ENCODE measurements at places on chromosomes 6 and 20. TPM values are rescaled to one million over a fixed set of nuclear protein-coding genes. Genes with fewer than 3 reads are reported as not detected.

Gene ZSCAN23
- total RNA-seq, result 2.1 TPM

Gene SAPCD1
- 2.4 TPM for total RNA-seq

Gene MAS1L
- not detected for total RNA-seq

Gene SLC26A8
- total RNA-seq, result not detected

Gene HLA-DRB5
- not detected for total RNA-seq

Gene PSORS1C2
- total RNA-seq, result not detected

Gene TOMM6
- total RNA-seq, result 129 TPM

GRCh38 chr20:33884633-33885032 is 73.5 kb downstream of the CHMP4B start:
- no peak for DNase-seq

- DNase-seq, result no peak
These were observed 86.7 kb upstream of the STMND1 start for GRCh38 chr6:17015144-17015543.

DNA sequence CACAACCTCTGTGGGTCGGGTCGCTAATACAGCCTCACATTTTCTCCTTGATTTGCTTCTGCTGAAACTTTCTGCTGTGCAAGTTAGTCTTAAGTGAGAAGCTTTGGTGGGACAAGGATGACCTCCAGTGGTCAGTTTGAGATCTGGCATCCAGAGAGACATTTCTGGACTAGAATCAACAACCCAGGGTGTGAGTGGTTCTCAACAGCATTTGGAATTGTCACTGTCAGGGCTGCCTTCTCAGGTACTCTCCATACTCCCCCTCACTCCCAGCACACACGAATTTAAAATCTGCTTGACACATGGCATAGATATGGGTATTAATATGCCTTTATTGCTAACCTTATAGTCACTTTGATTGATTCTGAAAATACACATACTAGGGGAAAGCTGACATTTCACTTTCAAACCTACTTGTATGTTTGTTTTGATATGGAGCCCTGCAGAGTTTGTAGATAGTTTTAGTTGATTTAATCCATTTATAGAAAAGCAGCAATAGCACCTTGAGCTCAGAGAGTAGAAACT is 13.2 kb downstream of the OTOR start:
- DNase-seq, result no peak

DNA sequence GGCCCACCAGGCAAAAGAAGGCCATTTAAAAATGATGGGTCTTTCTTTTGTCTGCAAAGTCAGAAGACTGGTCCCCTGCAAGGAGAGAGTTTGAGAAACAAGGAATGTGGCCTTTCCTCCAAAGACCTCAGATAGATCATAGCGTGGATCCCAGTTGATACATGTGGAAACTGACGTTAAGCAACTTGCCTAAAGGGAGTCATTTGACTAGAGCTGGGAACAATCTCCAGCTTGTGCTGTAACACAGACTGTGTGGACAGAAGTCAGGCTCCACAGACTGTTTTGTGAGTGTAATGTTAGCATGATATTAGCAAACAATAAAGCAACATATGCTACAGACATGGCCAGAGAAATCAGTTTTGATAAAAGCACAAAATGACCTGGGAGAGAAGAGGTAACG is 140.4 kb upstream of the CITED2 start:
- DNase-seq, result no peak

DNA sequence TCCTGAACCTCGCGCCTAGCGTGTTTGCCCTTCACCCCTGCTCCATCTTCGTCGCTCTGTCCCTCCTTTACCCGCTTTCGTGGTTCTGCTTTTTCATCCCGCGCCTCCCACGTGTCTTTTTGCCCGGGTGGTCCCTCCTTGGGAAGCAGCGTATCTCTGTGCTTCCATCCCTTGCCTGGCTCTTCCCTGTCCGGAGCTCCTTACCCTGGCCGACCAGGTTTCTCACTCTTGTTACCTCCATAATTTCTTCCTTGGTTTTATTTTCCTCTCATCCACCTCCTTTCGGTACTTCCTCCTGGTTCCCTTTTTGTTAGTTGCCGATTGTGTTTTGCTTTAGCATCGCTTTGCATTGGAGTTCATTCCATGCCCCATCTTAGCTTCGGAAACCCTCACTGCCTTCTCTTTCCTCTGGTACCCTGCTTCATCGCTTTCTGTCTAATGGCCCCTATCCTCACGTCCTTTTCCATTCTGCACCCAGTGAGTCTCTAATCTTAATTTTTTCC is 735 bp downstream of the FAM135A start:
- no peak for DNase-seq

GRCh38 chr20:21862259-21862946 is 156.9 kb downstream of the PAX1 start:
- no peak for DNase-seq

DNA sequence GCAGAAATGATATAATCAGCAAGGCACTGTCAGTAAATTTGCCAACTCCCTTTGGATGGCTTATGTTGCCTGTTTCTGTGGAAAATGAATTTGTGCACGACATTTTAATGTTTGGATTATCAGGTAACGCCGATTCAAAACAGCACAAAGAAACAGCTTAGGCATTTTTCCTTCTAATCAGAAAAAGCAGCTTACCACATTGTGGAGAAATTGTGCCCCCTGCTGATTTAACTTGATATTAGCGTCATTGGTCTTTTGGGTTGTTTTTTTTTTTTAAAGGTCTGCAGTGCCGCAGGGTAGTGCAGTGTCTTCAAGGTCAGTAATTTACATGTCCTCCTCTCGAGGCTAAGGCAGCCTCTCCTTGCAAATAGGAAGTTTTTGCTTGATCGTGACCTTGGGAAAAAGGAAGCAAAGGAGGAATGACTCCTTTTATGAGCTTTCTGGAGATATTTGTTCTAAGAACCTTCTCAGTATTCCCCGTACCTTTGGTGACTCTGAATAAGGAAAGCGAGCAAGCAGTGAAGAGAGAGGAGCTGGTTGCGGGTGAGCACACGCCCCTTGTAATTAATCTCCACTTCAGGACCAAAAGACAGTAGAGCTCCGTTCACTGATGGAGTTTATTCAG is 79.1 kb downstream of the ELOVL4 start:
- DNase-seq, result no peak

- no peak for DNase-seq
These were observed 580.1 kb upstream of the BTBD3 start for GRCh38 chr20:11337361-11338130.

DNA sequence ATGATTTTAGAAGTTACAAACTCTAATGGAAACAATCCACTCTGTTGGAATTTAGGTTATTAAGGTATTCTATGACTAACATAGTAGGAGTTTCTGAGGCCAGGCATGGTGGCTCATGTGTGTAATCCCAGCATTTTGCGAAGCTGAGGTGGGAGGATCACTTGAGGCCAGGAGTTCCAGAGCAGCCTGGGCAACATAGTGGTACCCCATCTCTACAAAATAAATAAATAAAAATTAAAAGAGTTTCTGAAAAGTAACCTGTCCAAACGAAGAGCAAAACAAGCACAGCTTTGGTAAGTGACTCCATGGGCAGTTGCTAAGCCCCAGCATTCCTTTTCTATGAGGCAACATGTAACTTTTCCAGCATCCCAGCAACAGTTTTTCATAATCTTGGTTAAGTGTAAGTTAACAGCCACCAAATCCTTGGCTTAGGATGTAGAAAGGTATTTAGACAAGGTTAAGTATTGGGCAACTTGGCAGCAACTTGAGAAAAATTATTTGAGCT is 86.3 kb downstream of the SOX4 start:
- DNase-seq, result no peak

DNA sequence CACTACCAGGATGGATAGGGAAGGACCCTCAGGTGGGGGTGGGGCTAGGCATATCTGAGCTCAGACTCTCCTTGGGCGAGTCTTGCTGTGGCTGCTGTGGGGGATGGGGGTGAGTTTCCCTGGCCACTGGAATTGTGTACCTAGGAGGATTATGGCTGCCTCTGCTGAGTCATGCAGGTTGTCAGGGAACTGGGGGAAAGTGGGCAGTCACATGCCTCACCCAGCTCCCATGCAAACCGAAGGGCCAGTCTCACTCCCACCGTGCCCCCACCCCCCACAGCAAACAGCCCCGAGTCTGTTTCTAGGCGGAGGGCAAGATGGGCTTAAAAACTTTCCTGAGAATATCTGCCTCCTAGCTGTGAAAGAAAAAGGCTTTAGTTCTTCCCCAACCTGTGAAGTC is 210.3 kb upstream of the FERMT1 start:
- DNase-seq, result no peak

GRCh38 chr20:57498425-57499400 is 26.2 kb downstream of the CTCFL start:
- no peak for DNase-seq

- no peak for DNase-seq
These were observed 19.5 kb downstream of the TMEM151B start for GRCh38 chr6:44289726-44290260.

DNA sequence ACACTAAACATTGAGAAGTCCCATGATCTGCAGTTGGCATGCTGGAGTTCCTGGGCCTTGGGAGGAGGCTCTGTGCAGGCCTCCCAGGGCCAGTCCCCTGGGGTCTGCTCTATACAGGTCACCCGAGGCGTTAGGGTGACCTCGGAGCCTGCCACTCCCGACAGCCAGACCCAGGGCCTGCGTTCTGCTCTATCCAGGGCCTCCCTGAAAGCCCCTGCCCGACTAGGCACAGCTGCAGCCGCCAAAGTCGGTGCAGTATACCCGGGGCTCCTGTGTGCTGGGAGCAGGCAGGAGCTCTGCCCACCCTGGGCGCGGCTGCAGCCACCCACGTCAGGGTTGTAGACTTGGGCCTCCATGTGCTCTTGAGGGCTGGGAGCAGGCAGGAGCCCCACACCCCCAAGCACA is 6.3 kb upstream of the OR14J1 start:
- DNase-seq, result no peak

DNA sequence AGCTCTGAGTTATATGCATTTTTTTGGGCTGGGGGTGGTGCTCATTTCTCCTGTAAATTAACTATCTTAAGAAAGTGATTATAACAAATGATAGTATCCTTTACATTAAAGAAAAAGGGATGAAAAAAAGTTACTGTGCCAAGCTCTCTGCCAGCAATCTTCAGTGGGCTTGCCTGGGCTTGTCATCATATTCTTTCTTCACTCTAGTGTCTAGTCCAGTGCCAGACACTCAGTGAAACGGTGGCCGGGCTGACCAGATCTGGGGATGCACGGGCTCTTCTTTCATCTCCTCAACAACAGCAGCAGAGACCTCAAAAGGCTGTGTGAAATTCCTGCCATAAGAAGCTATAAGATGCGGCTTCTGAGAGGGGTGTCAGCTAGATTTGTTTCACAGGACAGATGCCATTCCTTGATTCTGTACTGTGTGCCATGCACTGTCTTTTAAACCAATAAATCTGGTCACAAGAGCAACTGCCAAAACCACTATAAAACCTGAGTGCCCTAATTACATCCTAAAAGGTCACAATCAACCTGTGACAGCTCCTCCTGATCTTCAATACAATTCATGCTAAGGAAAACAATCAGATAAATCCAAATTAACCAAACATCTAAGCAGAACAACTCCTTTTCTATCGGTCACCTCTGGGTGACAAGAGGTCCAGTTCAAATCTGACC is 12.1 kb downstream of the EXOC2 start:
- no peak for DNase-seq

DNA sequence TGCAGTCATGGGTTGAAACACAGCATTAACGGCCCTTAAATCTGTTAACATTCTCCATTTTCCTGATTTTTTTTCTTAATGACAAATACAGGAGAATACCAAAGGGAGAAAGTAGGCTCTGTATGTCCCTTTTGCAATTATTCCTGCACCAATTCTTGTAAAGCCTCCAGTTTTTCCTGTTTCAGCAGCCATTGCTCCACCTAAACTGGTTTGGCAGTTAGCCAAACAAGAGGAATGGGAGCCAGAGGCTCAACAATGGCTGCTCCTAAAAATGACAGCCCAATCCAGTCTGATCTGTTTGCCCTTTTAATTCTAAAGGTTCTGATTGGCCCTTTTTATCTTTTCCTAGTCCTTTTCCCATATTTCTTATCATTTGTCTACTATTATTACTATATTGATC is 284.2 kb upstream of the SGK1 start:
- no peak for DNase-seq

- no peak for DNase-seq
These were observed 80.9 kb upstream of the HTR1E start for GRCh38 chr6:86856379-86856778.

DNA sequence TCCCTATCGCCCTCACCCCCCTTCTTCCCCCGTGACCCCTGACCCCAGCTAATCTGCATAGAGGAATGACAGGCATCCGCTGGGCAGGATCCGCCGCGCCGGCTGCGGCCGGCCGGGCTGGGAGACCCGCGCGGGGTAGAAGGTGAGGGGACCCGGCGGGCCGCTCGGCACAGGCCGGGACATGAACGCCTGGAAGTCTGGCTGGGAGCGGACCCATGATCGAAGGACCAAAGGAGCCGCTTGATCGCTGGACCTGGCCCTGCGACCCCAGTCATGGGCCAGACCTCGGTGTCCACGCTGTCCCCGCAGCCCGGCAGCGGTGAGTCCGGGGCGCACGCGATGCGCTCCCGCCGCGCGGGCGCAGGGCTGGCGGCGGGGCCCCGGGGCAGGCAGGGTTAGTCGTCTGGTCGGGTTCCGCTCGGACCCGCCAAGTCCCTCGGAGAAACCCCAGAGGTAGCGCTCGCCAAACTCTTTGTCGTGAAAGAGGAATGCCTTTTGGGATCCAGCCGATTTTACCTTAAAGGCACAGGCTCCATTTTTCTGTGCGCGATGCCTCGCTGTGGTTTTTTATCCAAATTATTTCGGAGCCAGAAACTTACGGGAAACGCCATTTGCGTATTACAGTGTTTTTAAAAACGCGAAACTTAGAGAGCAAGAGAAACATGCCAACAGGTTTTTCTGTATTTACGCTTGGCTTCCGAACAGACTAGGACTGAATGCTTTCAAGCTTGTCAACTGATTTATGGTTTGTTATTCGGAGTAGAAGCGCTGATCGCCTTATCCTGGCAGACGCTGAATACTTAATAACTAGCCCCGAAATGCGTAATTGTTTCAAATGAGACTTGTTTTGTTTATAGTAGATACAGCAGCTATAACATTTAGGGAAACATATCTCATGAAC is at the start of gene PHACTR2:
Gene PHACTR2 (plus strand): TSS at position 75 of the 901 bp plus-strand sequence. CDS start 199 bp downstream, at position 274.
- DNase-seq, result peak; percentile 91

- no peak for DNase-seq
These were observed 289.4 kb upstream of the STXBP5 start for GRCh38 chr6:146914489-146915483.

DNA sequence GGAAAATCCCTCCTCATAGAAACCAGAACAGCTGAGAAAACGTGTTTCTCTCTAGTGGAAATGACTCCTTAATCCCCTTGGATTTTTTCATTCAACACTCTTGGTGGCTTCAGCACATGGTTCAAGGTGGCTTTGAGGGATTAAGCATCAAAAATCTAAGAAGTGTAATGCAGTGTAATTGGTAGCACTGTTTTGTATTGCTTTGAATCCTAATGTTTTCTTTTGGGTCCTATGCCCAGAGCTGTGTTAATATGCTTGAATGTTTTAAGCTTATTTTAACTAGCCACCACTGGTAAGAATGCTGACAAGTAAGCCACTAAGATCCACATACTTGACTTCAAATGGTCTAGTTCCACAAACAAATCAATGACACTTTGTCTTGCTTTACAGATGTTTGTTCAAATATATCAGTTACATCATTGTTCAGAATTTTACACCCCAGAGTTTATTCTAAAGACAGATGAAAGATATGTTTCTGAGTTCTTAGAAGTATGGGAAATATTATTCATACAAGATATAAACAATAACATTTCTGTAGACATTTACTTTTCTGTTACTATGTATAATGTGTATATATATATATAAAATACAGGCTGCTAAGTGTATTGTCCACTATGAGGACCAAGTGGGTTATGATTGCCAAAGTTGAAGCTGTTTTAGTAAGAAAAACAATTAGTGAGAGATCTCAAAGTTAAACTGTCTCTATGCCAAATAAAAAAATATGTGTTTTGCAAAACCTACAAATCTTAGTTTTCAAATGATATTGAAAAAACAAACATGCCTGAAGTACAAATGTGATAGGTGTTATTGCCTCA is 220.8 kb downstream of the OGFRL1 start:
- no peak for DNase-seq
